Fibroblast of the conjunctiva (primary cell): ENCODE measurements at places on chromosomes 4 and X.
A peak's percentile ranks its signal among the peaks of the same experiment; 100 is the strongest.

- no peak for DNase-seq
These were observed 38.1 kb downstream of the DIAPH2 start for GRCh38 chrX:96722781-96723180.

DNA sequence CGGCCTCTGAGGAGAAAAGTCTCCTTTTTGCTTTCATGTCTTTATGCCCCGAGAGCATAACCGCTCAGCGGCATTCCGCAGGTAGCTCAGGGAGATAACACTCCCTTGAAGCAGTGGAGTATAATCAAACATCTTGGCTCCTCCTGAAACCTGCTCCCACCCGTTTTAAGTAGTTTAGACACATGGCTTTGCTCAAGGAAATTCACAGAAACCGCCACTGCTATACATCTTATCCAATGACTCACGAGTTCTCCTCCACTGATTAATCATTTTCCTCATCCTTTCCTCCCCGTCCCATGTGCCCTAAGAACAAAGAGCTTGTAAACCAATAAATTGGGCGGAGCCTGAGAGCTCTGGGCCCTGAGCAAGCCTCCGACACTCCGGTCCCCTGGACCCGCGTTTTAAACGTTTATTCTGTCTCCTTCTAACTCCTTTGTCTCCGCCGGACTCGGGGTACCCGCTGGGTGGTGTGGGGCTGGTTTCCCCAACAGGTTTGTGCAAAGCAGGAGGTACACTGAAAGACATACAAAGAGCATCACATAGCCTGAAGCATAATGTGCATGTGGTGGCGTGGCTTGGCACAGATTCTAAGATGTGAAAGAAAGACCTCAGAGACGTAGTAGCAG, 401.2 kb downstream of the TLL1 start:
- DNase-seq = no peak

GRCh38 chrX:32448945-32449344, 762.4 kb downstream of the DMD start:
- DNase-seq = no peak

DNA sequence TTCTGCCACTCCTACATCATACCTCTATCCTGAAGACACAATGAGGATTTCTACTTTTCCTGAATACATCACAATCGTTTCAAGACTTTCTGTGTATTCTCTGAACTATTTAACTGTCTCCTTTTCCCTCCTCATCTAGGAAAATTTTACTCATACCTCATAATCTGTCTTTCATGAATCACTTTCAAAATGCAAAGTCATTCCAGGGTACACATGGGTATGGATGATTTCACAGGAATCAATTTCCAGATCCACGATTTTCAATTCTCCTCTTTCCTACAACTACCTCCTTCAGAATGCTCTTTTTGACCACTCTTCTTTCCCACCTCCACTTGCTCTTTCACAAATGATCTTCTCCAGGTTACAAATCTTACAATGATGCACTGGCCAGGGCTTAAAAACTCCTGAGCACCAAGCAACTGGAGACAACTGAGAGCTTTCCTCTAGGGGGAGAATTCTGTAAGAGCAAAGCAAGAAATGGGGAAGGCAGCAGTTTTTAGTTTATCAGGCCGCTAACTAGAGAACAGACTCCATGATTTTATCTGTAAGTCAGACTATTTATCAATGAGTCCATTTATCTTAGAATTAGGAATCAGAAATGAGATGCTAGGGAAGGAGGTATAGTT, 116.4 kb downstream of the PPP3CA start:
- no peak for DNase-seq

DNA sequence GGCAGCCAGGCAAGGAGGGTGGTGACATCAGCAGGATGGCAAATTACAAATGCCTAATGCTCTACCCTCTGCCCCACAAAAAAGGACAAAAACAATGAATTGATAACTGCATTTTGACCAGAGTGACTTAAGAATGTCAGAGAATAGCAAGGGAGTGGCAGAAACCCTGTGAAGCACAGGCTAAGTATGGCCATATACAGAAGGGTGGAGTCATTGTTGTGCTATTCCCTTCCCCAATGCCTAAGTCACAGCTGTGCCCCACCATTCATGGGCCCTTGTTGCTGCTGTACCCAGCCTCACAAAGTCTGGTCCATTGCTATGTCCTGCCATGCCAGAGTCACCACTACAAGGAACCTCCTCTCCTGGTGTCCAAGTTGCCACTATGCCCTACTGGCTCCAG, 123.1 kb downstream of the NEK1 start:
- no peak for DNase-seq

DNA sequence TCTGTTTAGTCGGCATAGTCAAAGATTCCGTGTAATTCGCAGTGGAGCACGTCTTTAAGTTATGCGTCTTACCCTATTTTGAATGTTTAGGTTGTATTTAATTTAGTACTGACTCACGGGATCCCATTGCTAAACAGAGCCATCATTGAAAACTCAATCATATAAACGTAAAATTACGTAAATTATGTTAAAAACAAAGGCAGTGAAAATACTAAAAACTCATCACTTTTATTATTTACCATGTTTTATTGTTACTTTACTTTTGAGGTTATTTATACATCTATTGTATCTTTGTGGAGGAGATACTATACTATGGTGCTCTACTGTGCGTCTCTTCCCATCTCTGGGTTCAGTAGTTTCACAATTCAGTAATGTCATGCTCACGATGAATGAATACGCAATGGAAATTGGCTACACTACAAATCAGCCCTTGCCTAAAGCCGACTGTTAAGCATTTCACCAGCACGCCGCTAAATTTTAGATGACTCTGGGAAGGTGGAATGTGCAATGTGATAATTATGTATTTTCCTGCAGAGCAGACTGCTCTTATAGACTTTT, 944 bp downstream of the FUNDC2 start:
- DNase-seq = peak; percentile 62

DNA sequence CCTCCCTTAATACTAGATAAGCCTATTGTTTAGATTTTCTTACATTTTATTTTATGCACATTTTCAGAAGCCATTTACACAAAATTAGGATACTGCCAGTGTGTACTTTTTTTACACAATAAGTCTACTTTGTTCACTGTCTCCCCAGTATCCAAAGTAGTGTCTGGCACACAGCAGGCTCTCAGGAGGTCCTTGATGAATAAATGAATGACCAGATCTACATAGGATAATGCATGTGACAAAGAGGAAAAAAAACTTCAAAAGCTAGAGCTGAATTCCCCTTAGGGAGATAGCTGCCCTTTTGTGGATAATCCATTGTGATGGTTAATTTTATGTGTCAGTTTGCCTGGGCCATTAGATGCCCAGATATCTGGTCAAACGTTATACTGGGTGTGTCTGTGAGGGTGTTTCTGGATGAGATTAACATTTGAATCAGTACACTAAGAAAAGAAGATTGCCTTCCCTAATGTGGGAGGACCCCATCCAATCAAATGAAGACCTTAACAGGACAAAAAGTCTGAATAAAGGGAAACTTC, 61.6 kb downstream of the QDPR start:
- DNase-seq = no peak

- peak; percentile 63 for DNase-seq
These were observed 8.1 kb upstream of the DCTD start for GRCh38 chr4:182925298-182925757.
